ENCODE measurements at places on chromosomes 2 and 18.

GRCh38 chr2:42906557-42907411, 114.4 kb upstream of the HAAO start:
- DNase-seq: no peak

- no peak for DNase-seq
Observed at GRCh38 chr18:55097456-55098170, 138.4 kb upstream of the CCDC68 start.

DNA sequence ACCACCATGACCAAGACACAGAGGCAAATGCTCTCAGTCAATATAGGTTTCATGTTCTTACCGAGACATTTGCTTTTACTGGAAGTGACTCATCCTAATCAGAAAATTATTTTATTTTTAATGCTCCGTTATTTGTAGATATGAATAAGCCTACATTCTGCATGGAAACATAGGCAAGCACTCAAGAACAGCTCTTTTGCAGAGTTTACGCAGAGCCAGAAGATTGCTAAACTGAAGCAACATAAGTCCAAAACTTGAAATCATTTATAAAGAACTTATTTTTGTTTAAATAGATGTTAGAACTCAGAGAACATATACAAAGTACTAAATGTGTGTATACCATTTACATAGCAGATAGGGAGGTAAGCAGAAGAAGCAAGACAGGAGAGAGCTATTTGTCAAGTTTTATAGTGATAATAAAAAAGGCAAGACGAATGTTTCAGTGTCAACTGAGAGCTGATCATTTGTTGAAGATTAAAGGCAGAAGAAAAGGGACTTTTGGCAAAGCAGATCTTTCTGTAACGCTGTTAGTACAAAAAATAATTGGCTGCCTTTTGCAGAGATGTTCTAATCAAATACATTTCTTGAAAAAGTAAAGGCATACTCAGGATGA, 12.4 kb upstream of the PPP1R1C start:
- DNase-seq: no peak

- DNase-seq: no peak
Observed at GRCh38 chr18:79857082-79857671, 59.4 kb downstream of the KCNG2 start.

DNA sequence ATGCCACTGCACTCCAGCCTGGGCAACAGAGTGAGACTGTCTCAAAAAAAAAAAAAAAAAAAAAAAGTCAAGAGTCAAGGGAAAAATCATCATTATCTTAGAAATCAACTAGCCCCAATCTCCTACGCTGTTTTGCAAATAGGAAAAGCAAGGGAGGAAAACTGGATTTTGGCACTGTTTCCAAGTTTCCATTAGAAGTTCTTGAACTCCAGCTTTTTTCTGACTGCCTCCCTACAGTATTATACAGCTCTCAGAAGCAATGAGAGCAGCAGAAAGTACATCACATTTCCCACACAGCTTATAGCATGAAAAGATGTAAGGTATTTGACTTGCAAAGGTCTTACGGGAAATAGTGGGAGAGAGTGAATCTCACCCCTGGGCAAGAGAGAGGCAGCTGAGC, 127.8 kb downstream of the OSR1 start:
- DNase-seq: no peak

DNA sequence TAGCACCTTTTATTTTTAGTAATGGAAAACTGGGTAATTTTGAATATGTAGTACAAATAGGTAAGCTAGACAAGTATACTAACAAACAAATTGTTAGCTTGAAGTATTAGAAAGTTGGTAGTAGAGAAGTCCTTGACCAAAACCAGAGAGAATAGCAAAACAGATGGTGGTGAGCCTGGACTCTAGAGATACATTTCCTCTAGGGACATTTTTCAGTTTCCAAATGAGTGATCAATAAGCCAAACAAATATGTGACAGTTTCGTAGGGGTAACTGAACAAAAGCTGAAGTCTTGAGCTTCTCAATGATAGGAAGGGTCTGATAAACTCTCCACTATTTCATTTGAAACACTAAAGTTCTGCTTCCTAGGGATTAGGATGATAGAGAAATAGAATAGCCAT, 692.0 kb upstream of the FAM98A start:
- no peak for DNase-seq

DNA sequence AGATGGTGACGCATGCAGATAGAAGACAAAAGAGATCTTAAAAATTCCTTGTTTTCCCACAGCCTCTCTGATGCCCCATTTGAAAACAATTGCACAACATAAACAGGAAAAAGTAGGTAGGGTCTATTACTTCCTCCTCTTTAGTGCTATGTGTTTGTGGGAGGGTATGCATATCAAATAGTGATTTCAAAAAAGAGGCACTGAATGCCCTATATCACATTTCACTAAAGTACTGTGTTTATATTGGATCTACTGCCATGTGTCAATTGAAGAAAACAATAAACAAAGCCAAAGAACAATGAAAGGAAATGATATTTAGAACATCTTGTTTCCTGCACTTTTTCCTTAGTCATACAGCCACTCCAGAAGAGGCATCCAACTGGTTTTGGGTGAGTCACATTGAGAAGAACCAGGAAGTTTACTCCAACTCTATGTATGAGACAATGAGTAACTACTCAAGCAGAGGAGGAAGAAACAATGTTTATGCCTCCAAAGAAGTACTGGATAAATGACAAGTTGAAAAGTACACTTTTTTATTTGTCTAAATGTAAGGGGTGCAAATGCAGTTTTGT, 583.6 kb downstream of the FBXO15 start:
- DNase-seq: no peak

DNA sequence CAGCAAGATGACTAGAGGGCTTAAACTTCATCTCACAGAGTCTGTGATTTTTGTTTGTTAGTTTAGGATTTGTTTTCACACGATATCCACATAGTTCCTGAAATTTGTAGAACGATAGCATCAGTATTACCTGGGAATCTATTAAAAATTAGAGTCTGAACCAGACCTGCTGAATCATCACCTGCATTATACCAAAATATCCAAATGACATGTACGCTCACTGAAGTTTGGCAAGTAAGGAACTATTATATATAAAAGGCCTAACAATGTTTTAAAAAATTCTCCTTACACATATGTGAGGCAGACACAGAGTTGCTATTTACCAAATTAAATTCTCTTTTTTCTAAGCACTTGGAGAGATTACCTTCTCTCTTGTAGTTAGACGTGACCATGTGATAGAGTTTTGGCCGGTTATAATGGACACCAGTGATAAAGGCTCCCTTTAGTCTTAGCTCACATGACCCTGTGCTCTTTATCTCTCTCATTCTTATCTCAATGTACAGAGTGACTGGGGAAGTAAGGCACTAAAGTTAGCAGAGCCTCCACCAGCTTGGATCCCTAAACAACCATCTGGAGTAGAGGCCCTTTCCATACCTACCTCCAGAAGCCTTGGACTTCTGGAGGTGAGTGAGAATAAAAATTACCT, 363.1 kb downstream of the DSC3 start:
- no peak for DNase-seq

Data from stimulated activated CD8-positive, alpha-beta memory T cell treated with anti-CD3 and anti-CD28 coated beads, Interleukin-15, amount 100 ng/mL, for 4 hours (primary cell).